ENCODE measurements at places on chromosomes 3 and 15. TPM values are rescaled to one million over a fixed set of nuclear protein-coding genes. Genes with fewer than 3 reads are reported as not detected.

BLOC1S6 gene
- 79.7 TPM for total RNA-seq

P2RY1 gene
- 32.8 TPM for total RNA-seq

PRTG gene
- total RNA-seq = 28.8 TPM

CYP11A1 gene
- total RNA-seq = 0.54 TPM

ISL2 gene
- total RNA-seq = not detected

ITIH1 gene
- 0.18 TPM for total RNA-seq

Measured in cerebellum (tissue), 4 donors.